Endodermal cell (in vitro differentiated cells): ENCODE measurements at places on chromosomes 4 and X. TPM values are rescaled to one million over a fixed set of nuclear protein-coding genes. Genes with fewer than 3 reads are reported as not detected.

The WFS1 gene
- 8.9 to 30.6 TPM (median 26.1 TPM) in 3 replicates for total RNA-seq

DNA sequence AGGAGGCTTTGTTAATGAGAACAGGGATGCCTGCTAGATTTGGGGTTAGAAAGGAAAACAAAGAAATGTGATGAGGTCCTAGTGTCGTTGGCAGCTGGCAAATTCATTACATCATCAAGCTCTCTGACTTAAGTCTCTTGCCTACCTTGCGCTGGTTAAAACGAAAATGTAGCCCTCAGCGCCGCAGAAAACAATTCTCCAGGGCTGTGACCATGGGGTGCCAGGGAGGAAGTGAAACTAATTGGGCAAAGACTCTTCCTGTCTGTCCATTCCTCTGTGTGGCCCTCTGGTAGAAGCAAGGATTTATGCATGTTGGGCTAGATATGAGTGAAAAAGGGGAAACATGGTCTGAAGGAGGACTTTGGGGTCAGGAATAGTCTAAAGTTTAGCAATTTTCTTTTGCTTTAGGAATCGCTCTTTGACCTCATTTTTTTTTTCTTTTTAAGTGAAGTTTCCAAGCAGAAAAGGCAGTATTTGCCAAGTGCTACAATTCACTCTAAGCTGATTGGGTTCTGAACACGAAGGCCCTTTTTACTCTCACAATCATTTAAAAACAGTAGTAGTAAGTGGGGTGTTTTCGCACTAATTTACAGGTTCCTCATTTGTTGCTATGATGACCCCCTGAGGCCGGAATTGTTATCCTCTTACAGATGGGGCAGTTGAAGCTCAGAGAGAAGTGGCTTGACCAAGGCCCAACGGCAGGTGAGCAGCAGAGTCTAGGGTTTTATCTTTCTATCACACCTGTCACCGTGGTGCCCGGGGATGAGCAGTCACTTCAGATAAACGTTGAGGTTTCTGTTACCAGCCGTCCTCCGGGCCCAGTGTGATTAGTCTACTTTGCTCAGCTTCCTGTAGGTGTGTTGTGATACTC, 27.3 kb upstream of the CHRNA9 start:
- no peaks in the 10 kb centered on the region for H3K27me3 ChIP-seq
- no peaks in the 10 kb centered on the region for H3K4me1 ChIP-seq
- peak; percentile 75 for DNase-seq
- no peak overlapping the region for H3K4me3 ChIP-seq

The CYBB gene
- total RNA-seq: not detected in 3 replicates

GRCh38 chr4:105972946-105973621, 77.8 kb downstream of the NPNT start:
- no peak for DNase-seq
- no peaks in the 10 kb centered on the region for H3K27me3 ChIP-seq
- H3K4me1 ChIP-seq: no peaks in the 10 kb centered on the region
- H3K4me3 ChIP-seq: no peak overlapping the region
- H3K36me3 ChIP-seq: no peaks in the 10 kb centered on the region

DNA sequence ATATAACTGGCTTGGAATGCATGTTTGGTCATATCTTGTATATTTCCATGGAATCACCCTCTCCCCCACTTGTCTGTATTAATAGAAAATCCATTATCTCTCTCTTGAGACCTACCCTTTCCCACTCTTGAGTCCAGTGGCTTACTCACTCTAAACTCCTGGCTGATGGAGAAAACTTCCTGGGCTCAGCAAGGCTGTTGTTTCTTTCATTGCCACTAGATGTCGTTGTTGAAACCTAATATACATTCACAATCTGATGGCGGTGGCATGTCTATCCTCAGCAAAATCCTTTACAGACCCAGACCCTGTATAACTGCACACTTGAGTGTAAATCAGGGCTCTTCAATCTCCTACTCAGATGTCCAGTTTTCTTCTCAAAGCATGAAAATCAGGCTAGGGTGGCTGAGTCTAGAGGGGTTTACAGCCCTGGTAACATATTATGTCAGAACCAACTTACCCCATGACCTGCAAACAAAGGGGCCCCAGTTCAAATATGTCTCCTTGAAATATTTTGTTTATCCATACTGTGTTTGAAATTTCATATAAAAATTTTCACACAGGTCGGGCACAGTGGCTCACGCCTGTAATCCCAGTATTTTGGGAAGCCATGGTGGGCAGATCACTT, 70.0 kb upstream of the FAM241A start:
- peaks cover 14% of the 10 kb centered on the region for H3K4me1 ChIP-seq
- no peak overlapping the region for H3K27ac ChIP-seq
- no peak overlapping the region for H3K4me3 ChIP-seq
- H3K36me3 ChIP-seq: no peaks in the 10 kb centered on the region
- peak; percentile 72 for DNase-seq

DNA sequence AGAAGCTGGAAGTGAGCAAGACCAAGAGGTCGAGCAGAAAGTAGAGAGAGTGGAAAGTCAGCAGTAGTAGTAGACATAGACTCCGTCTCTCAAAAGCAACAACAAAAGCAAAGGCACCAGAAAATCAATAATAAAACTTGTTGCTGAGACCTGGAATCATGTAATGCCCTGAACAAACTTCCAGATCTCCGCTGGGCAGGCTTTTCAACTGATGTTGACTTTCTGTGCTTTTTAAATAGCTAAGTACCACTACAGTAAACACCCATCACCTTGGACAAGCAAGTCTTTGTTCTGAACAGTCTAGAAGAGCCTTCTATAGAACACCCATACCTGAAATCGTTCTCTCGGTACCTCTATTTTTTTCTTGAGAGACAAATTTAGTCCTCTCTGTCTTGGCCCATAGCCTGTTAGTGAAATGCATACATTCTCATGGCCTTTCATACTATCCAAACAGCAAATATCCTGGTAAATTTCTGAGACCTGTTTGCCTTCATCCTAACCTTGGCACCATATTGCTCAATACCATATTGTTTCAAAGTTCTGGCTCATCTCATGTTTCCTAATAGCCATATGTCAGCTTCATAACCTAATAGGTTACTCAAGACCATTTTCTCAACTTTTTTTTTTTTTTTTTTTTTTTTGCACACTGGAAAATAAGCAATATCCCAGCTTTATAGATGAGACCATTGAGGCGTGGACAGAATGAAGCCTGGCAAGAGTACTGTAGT, 200.6 kb upstream of the RBPJ start:
- peak overlapping the region; percentile 2 for H3K4me3 ChIP-seq
- no peak for DNase-seq
- no peaks in the 10 kb centered on the region for H3K4me1 ChIP-seq
- no peak overlapping the region for H3K27ac ChIP-seq

The SSX1 gene
- not detected in 3 replicates for total RNA-seq

The DUSP9 gene
- total RNA-seq: 0.17 to 3.2 TPM (median 0.18 TPM) in 3 replicates

GRCh38 chr4:78558410-78558809, 6.8 kb downstream of the ANXA3 start:
- H3K4me3 ChIP-seq: no peak overlapping the region
- H3K27ac ChIP-seq: no peak overlapping the region
- H3K27me3 ChIP-seq: no peaks in the 10 kb centered on the region
- peaks cover 5% of the 10 kb centered on the region for H3K4me1 ChIP-seq

The TRPC5OS gene
- total RNA-seq: not detected in 2 replicates

The CT83 gene
- total RNA-seq: 0.63 and 0.73 TPM in 2 replicates

- peak; percentile 38 for DNase-seq
- H3K27ac ChIP-seq: peak overlapping the region; percentile 64
- peaks cover 4% of the 10 kb centered on the region for H3K4me1 ChIP-seq
- H3K27me3 ChIP-seq: no peaks in the 10 kb centered on the region
These were observed 860.3 kb upstream of the NDST4 start for GRCh38 chr4:115973768-115974167.

DNA sequence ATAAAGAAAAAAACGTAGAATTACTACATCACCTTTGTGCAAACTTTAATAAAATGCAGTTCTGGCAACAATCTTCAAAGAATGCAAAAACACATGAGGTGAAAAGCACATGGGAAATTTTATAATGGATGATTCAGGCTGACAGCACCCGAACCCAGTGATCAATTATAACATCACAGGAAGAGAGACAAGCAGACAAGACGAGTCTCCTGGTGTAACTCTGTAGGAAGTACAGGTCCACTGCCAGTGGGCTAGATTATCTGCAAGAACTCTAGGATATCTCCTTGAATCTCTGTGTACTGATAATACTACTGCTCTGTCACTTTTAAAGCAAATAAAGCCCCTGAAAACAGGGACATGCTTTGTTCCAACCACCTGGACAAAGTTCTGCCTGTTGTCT, 58.9 kb upstream of the NXF3 start:
- H3K4me3 ChIP-seq: no peak overlapping the region
- no peak for DNase-seq
- peak overlapping the region; percentile 79 for H3K27ac ChIP-seq
- no peaks in the 10 kb centered on the region for H3K4me1 ChIP-seq
- H3K36me3 ChIP-seq: no peaks in the 10 kb centered on the region
